Esophagus squamous epithelium (tissue), 5 donors: ENCODE measurements at places on chromosomes 13 and 19.
A peak's percentile ranks its signal among the peaks of the same experiment; 100 is the strongest.

DNA sequence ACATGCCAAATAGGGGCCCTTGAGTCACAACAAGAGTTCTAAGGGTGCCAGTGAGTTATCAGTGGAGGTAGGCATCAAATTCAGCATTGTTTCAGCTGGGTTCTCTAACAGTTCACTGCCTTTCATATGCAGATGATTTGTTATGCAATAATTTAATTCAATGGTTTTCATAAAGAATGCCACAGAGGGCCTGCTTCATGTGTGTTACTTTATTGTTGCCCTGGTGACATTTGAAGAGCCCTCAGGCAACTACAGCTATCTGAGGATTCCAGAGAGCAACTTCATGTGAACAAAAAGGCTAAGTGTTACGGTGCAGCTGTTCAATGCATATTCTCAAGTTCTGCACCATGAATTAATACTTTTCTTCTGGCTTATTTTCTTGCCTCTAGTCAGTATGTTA lies 43.1 kb upstream of the STARD13 start:
- H3K36me3 ChIP-seq = no peaks in the 10 kb centered on the region
- H3K27ac ChIP-seq = no peak overlapping the region
- DNase-seq = no peak
- H3K4me1 ChIP-seq = peaks cover 3% of the 10 kb centered on the region
- H3K27me3 ChIP-seq = no peaks in the 10 kb centered on the region

- H3K4me1 ChIP-seq = no peaks in the 10 kb centered on the region
- no peak overlapping the region for H3K27ac ChIP-seq
Observed at GRCh38 chr13:40394304-40394985, 272.0 kb downstream of the FOXO1 start.

GRCh38 chr19:1355568-1356507 lies 27.9 kb upstream of the NDUFS7 start:
- H3K36me3 ChIP-seq = peaks cover 36% of the 10 kb centered on the region
- no peak for DNase-seq
- H3K4me3 ChIP-seq = peak overlapping the region; percentile 77

DNA sequence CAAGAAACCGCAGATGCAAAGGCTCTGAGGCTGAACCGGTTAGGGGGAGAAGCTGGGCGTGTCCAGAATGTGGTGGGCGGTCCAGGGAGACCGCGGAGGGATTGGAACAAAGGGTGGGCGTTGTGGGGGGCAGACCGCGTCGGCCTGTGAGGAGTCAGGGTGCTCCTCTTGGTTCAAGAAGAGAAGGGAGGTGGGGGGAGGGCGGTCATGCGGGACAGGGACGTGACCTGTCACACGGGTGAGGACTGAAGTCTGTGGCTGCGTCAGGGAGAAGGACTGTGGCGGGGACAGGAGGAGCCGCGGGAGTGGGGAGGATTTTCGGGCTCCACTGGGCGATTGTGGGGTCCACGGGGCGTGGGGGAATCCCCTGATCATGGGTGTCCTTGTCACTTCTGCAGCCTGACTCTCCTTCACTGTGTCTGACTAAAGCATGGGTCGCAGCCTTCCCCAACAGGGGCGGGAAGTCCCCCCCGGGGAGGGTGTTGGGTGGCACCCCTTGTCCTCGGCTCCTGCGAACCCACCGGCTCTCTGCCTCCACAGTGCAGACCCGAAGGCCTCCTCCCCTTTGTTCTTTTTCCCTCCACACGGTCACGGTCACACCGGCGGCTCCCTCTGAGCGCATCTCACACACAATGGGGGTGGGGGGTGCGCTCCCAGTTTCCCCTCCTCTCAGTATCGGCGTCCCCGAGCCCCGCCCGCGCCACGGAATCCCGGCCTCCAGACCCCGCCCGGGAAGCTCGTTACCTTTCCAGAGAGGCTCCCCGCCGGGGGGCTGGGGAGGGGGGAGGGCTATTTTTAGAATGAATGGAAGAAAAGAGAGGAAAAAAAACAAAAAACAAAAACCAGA lies 16.4 kb upstream of the KCNN1 start:
- H3K27ac ChIP-seq = no peak overlapping the region
- H3K4me1 ChIP-seq = peaks cover 45% of the 10 kb centered on the region
- H3K4me3 ChIP-seq = peak overlapping the region; percentile 2
- H3K36me3 ChIP-seq = no peaks in the 10 kb centered on the region
- H3K27me3 ChIP-seq = peaks cover 74% of the 10 kb centered on the region

DNA sequence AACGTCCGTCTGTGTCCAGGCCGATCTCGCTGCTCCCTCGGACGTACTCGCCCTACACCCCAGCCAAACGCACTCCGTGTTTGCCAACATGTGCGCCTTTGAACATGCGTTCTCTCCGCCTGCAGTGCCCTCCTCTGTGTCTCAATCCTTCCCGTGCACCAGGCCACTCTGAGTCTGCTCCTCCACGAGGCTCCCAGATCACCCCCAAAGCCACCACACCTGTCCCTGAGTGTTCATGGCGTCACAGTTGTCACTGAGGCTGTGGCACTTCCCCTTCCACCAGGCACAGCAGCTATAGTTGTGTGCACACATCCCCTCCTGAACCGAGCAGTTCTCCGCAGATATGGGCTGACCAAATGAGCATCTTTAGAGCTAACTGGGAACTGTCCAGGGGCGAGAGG lies 35.6 kb downstream of the RASA3 start:
- H3K4me3 ChIP-seq = no peak overlapping the region
- no peak for DNase-seq
- H3K27me3 ChIP-seq = no peaks in the 10 kb centered on the region
- peaks cover 5% of the 10 kb centered on the region for H3K4me1 ChIP-seq

GRCh38 chr19:41136636-41137455 lies 22.6 kb downstream of the CYP2F1 start:
- peak overlapping the region; percentile 51 for H3K4me3 ChIP-seq
- no peaks in the 10 kb centered on the region for H3K36me3 ChIP-seq
- peaks cover 45% of the 10 kb centered on the region for H3K4me1 ChIP-seq
- no peaks in the 10 kb centered on the region for H3K27me3 ChIP-seq
